ENCODE measurements at places on chromosomes 6 and 20. TPM values are rescaled to one million over a fixed set of nuclear protein-coding genes. Genes with fewer than 3 reads are reported as not detected.

Gene NMBR
- not detected for total RNA-seq

Gene PKIB
- not detected for total RNA-seq

Gene AIG1
- 62.6 TPM for total RNA-seq

Gene SLC44A4
- total RNA-seq = not detected

Gene PBX2
- 32.5 TPM for total RNA-seq

Gene SPEF1
- not detected for total RNA-seq

Gene HACE1
- total RNA-seq = 6.8 TPM

Gene SLC17A2
- total RNA-seq = not detected

Gene OVOL2
- not detected for total RNA-seq

Gene METTL24
- 1.2 TPM for total RNA-seq

Gene RCAN2
- 210 TPM for total RNA-seq

Measured in right atrium auricular region (tissue), 2 donors.